Stimulated activated CD8-positive, alpha-beta memory T cell treated with anti-CD3 and anti-CD28 coated beads, Interleukin-15, amount 100 ng/mL, for 24 hours (primary cell): ENCODE measurements at places on chromosomes 3 and 15.

DNA sequence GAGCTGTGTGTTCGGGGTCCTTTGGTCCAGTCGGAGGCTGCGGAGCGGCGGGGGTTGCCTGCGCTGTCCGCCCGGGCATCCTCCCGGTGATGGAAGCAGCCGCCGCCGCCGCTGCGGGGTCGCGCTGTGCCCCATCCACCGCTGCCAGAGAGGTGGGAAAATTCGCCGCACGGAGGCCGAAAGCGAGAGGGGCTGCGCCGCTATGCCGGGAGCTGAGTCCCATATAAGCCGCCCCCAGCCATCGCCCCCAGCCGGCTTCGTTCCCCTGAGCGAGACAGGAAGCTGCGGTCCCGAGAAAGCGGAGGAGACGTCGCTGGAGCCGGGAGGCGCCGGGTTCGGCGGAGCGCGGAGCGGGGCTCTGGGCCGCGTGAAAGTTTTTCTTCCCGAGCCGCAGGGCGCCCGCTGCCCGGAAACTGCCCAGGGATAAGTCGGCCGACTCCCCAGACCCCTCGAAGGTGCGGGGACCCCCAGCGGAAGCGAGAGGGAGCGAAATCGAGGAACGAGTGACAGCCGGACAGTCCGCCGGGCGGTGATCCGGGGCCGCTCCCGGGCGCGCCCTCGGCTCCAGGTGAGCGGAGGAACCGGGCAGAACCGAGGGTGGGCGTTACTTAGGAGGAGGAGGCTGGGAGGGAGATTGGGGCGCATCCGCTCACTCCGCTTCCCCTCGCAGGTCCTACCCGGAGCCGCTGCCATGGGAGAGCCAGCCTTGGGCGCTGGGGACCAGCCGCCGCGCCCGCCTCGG, 574 bp downstream of the CHST2 start:
- DNase-seq = peak; percentile 19

- DNase-seq = no peak
These were observed 12.2 kb downstream of the TMEM43 start for GRCh38 chr3:14137004-14137403.

- no peak for DNase-seq
These were observed 42.6 kb downstream of the PHLDB2 start for GRCh38 chr3:111901637-111902036.

DNA sequence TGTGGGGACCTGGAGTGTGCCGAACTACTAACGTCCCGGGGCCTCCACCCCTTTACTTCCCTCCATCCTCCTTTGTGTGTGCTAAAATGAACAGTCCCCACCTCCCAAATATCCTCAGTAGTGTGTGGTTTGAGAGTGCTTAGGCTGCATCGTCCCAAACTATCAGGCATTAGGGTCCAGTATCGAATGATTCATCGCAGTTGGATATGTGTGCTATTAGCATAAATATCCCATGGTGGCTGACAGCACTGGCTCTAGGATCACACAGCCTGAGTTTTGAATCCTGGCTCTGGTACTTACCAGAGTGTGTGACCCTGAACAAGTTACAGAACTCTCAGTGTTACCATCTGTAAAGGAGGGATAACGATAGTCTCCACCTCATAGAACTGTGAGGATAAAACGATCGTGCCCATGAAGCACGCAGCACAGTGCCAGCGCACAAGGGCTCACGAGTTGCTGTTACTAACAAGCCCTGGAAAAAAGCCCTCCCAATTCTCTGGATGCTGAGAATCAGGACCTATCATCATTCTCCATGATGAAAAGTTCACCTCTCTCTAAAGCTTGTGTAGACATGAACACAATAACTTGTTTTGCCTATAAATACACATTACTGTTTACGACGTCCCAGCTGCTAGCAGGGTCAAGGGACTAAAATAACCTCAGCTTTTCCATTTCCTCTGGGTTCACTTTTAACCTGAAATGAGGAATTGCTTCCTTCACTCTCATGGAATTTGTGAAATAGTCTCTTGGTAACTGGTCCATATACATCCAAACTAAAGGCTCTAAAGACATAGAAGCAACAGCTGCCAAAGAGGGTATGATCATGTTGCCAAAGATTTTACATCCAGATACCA, 51.0 kb downstream of the VGLL4 start:
- DNase-seq = no peak

DNA sequence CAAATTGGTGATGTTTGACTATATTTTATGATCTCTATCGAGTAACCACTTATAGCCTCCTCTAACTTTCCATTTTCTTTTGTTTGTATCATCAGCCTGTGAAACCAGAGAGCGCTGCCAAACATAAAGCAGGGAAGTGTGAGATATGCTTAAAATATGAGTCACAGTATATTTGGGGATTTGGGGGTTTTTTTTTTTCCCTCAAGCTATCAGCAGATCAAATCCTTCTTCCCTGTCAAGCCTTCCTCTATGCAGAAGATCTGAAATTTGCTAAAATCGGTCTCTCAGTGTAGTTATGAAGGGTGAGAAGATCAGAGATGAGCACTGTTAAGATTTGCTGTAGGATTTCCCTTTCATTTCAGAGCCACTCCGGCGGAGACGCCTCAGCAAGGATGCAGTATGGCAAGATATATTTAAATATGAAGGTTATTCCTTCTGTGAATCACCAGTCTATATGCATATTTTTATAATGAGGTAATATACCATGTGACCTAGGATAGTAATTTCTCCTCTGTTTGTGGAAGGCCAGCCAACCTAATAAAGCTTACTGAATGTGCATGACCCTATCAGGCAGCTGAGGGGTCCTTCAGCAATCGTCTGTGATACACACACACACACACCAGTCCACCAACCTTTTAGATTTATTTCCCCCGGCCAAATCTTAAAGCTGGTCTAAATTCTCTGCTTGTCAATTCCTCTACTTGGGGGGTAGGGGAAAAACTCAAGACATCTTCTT, 474.1 kb downstream of the FOXP1 start:
- no peak for DNase-seq

- DNase-seq = no peak
These were observed 114.1 kb upstream of the ADAMTS9 start for GRCh38 chr3:64801856-64802255.

GRCh38 chr3:191441687-191442086, 19.3 kb upstream of the PYDC2 start:
- no peak for DNase-seq

DNA sequence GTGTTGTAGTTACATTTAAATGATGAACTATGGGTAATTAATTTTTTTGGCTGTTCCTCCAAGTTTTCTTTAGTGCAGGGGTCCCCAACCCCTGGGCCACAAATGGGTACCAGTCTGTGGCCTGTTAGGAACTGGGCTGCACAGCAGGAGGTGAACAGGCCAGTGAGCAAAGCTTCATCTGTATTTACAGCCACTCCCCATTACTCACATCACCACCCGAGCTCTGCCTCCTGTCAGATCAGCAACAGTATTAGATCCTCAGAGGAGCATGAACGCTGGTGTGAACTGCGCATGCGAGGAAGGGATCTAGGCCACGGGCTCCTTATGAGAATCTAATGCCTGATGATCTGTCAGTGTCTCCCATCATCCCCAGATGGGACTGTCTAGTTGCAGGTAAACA, 75.9 kb upstream of the RPL35A start:
- DNase-seq = no peak

DNA sequence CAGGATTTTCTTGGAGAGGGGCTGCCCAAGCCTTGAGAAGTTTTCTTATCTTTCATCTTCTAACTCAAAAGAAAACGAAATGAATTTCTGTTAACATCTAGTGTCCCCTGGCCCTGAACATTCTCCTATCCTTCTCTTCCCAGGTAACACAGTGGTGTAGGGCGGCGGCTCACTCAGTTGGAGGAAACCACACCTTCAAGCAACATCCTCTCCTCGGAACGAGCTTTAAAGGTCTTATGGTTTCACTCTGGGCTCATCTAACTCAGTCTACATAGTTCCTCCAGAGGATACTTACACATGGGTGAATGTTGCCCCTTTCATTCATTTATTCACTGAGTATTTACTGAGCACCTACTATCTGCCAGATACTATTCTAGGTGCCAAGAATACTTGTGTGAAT, 31.0 kb upstream of the KLHL6 start:
- DNase-seq = no peak

DNA sequence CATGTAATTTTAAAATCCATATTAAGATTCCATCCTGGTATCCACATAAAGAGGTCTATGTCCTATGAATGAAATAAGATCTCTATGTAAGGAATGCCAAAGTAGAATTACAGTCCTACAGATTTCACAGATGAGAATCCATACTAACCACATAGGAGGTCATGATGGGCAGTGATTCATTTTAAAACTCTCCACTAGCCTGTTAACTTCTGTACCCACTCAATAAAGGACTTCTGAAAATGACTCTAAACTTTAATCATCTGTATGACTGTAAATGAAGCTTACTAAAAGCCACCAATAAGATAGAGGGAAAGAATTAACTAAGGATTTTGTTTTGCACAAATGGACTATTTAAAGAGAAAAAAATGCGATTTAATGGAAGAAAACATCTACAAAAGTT, 28.7 kb downstream of the MORC1 start:
- DNase-seq = no peak

GRCh38 chr3:170690661-170690981, 104.7 kb upstream of the SLC7A14 start:
- no peak for DNase-seq

- no peak for DNase-seq
These were observed 221.3 kb upstream of the CDIN1 start for GRCh38 chr15:36358094-36358493.

- DNase-seq = no peak
These were observed 81.2 kb upstream of the GOLGA8J start for GRCh38 chr15:30001602-30002001.

DNA sequence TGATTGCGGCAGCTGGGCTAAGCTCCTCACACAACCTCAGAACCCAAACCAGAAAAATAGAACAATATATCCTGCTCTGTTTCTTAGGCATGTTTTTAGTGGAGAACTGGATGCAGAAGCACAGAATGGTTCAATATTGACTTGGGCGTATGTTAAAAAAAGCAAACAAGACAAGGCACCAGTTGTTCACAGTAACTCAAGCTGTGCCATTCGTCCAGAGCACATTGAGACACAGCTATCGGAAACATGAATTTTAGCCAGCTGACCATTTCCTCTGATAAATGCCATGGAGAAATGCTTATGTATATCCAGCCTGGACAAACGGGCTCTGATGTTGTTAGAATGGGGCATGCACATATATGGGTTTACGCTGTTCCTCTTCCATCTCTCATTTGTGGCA, 129.2 kb upstream of the PDZRN3 start:
- no peak for DNase-seq

- DNase-seq = no peak
These were observed 3.5 kb downstream of the RORA start for GRCh38 chr15:61225614-61226013.

DNA sequence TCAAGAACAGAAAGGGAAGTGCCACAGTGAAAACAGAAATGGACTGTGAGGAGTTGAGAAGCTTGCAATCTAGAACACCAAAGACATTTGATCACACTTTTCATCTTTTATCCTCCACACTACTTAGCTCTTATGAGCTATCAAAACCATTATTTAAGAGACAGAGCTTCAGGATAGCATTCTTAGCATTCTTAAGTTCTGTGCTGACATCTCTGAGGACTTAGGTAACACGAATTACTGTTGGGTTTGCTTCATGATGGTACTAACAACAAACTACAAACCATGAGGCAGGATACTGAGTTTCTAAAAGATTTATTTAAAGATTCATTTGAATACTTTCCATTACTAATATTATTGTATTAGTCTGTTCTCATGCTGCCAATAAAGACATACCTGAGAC, 1038.6 kb downstream of the TUSC7 start:
- DNase-seq = no peak

- DNase-seq = no peak
These were observed 31.2 kb upstream of the PTX3 start for GRCh38 chr3:157405457-157405856.

DNA sequence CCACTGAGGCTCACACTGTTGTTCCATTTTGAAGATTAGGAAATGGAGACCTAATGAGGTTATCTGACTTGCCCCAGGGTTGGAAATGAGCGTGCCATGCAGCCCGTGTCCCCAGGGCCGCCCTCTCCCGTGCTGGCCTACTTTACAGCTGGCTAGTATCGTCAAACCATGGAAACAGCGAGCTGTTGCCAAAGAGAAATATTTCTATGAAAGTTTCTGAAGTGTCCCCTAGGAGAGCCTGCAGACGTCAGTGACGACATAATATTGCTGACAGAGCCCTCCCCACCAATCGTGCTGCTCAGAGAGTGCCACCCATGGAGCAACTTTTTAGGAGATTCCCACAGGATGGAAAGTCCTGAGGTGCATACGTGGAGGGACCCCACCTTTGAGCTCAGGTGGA, 11.2 kb upstream of the FAM174B start:
- DNase-seq = no peak

- DNase-seq = no peak
These were observed 16.0 kb upstream of the MYO1E start for GRCh38 chr15:59388670-59389069.
